WTC11 (cell line): ENCODE measurements at places on chromosomes 12 and 14.

DNA sequence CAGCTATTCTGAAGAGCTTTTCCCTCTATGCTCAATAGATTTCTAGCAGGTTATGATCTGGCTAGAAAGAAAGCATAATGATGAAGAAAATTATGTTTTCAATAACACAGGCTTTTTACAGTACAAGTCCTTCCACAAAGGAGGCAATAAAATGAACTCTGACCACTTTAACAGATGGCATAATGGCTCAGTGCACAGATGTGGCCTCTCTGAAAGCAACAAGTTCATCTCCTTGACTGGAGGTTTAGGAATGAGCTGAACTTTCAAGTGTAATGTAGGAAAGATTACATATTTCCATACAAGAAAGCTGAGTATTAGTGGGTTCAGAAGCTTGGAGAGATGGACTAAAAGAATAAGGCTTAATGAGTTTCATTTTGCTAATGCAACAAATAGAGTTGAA is 147.4 kb downstream of the EFCAB11 start:
- H3K4me1 ChIP-seq: peaks cover 2% of the 10 kb centered on the region; the same call in 1 of the 2 replicates
- H3K27me3 ChIP-seq: no peaks in the 10 kb centered on the region
- H3K4me3 ChIP-seq: no peak overlapping the region
- no peak for DNase-seq

- H3K36me3 ChIP-seq: no peaks in the 10 kb centered on the region
- H3K4me1 ChIP-seq: peaks cover 13% of the 10 kb centered on the region
- H3K27me3 ChIP-seq: no peaks in the 10 kb centered on the region
- H3K4me3 ChIP-seq: no peak overlapping the region
Observed at GRCh38 chr14:104872469-104873341, 7.6 kb downstream of the CEP170B start.

- no peaks in the 10 kb centered on the region; the same call in 1 of the 2 replicates for H3K36me3 ChIP-seq
- H3K27ac ChIP-seq: no peak overlapping the region; the same call in 1 of the 2 replicates
- H3K4me1 ChIP-seq: peaks cover 2% of the 10 kb centered on the region; the same call in 1 of the 2 replicates
- no peak overlapping the region for H3K4me3 ChIP-seq
- DNase-seq: no peak
Observed at GRCh38 chr12:121738340-121738858, 25.8 kb downstream of the TMEM120B start.

DNA sequence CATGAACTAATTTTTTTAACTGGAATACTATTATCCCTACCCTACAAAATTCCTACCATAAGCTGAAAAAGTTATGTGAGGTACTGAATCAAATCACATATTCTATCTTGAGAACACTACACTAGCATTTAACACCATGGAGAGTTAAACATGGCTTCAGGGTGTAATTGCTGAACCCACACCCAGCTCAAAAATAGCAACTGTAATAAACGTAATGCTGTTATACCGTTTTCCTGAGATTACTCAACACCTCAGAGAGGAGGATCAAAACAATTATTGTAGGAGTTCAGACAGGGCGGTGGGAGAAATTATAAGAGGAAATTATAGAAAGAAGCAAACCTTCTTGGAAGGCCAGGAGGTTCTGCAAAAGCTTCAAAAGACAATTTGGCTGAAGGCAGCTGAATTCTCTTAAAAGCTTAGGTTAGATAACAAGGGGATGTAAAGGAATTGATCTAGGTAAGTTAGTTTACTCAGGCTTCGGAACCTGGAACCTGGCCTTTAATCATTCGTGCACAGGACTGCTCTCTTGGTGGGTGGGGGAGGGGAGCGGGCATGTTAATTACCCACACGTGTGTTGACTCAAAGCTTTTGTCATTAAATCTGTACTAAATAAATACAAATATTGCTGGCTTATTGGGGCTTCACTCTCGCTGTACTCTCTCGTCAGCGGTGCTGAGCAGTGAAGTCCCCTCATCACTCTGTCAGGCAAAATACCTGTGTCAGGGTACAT is 12.1 kb upstream of the IPO8 start:
- H3K4me1 ChIP-seq: no peaks in the 10 kb centered on the region
- peaks cover 49% of the 10 kb centered on the region for H3K36me3 ChIP-seq
- DNase-seq: no peak
- H3K27ac ChIP-seq: no peak overlapping the region
- no peak overlapping the region for H3K4me3 ChIP-seq

GRCh38 chr14:30681752-30682355 is 59.7 kb downstream of the SCFD1 start:
- H3K4me3 ChIP-seq: no peak overlapping the region
- no peak for DNase-seq
- H3K27me3 ChIP-seq: no peaks in the 10 kb centered on the region
- no peaks in the 10 kb centered on the region for H3K4me1 ChIP-seq
- H3K27ac ChIP-seq: no peak overlapping the region

DNA sequence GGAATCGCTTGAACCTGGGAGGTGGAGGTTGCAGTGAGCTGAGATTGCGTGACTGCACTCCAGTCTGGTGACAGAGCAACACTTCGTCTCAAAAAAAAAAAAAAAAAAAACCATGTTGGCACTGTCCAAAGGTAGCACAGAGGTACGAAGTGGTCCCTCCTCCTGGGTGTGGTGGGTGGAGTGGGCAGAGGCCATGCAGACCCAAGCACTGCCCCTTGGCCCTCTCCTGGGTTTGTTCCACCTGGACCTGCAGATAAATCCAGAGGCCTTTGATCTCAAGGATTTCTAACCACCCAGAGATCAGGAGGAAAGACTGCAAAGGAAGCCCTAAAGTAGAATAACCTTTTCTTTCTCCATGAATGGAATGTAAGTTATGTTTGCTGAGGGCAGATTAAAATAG is 8.7 kb upstream of the GALNT6 start:
- H3K4me3 ChIP-seq: no peak overlapping the region
- H3K4me1 ChIP-seq: peaks cover 11% of the 10 kb centered on the region
- DNase-seq: no peak
- H3K27ac ChIP-seq: peak overlapping the region; percentile 4; the same call in 1 of the 2 replicates
- no peaks in the 10 kb centered on the region for H3K36me3 ChIP-seq

DNA sequence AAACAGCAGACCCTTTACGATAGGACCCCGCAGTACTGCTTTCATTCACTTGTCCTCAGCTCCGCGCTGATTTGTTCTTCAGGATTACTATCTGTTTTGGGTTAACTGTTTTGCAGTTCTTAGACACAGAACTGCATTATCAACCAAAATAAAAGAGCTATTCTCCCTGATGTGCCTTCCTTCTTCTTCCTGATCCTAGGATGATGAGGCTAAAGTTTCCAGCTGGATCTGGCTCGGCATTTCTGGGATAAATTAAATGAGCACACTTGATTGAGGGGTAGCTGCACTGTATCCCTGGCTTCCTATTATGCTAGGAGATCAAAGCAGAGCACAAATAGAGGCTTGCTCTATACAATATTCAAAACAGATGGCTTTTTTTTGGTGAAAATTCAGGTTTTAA is 165.7 kb downstream of the FBXL14 start:
- no peaks in the 10 kb centered on the region for H3K36me3 ChIP-seq
- no peak overlapping the region for H3K4me3 ChIP-seq
- no peak overlapping the region for H3K27ac ChIP-seq
- no peak for DNase-seq
- H3K4me1 ChIP-seq: no peaks in the 10 kb centered on the region

DNA sequence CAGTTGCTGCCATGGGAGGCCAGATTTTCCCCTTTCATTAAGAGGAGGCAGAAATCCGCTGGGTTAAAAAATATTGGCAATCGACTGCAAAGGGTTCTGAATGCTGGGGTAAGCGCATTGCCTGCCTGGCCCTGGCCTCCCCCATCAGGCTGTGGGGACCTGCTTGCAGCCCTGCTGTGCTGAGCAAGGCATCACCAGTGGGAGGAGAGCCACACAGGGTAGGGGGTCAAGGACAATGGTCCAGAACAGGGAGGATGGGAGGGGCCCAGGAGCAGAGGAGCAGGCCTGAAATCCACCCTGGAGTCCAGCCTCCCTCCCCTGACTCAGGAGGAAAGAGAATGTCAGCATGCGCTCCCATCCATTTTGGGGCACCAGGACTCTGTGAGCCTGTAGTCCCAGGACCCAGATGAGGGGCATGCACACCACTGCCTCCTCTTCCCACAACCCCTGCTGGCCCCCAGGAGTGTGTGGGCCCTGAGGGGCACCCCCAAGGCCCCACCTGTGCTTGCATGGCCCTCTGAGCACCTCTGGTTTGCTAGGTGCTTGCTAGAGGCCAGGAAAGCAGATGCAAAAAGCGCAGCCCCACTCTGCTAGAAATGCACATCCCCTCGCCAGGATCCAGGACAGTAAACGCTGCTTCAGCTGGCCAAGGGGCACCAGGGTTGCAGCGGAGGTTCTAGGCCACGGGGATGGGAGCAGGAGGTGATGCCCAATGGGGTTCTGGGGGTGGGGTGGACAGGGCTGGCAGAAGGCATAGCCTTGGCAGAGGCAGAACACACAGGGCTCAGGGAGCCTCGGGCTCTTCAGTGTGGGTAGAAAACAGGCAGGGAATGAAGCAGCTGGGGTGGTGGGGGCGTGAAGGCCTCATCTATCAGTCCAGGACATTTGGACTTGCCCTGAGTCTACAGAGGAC is 14.6 kb downstream of the TESC start:
- peaks cover 8% of the 10 kb centered on the region for H3K4me1 ChIP-seq
- H3K4me3 ChIP-seq: no peak overlapping the region
- peak overlapping the region; percentile 36; the same call in 1 of the 2 replicates for H3K27ac ChIP-seq
- no peaks in the 10 kb centered on the region for H3K27me3 ChIP-seq
- no peak for DNase-seq

- H3K27ac ChIP-seq: peak overlapping the region; percentile 0; the same call in 1 of the 2 replicates
- H3K27me3 ChIP-seq: no peaks in the 10 kb centered on the region; the same call in 1 of the 2 replicates
- no peak overlapping the region for H3K4me3 ChIP-seq
- no peaks in the 10 kb centered on the region for H3K36me3 ChIP-seq
- peaks cover 45% of the 10 kb centered on the region for H3K4me1 ChIP-seq
- DNase-seq: no peak
Observed at GRCh38 chr12:26043135-26044006, 81.5 kb downstream of the BHLHE41 start.

DNA sequence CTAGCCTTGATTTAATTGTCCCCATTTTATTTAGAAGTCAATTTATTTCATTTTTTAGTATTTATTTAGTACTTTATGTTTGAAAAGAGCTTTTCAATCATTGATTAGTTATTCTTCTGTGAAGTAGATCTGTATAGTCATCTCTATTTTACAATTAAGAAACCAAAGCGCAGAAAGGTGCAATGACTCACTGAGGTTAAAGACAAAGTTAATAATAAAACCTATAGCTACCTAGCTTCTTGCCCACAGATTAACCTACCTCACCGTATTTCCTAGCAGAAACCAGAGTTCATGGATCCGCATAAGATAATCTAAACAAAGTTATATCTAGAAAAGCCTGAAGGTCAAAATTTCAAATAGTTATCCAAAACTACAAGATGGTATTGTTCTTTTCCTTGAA is 176.4 kb downstream of the GRIN2B start:
- H3K4me3 ChIP-seq: no peak overlapping the region
- no peaks in the 10 kb centered on the region for H3K36me3 ChIP-seq
- no peak for DNase-seq
- H3K27me3 ChIP-seq: peaks cover 27% of the 10 kb centered on the region
- no peak overlapping the region for H3K27ac ChIP-seq

DNA sequence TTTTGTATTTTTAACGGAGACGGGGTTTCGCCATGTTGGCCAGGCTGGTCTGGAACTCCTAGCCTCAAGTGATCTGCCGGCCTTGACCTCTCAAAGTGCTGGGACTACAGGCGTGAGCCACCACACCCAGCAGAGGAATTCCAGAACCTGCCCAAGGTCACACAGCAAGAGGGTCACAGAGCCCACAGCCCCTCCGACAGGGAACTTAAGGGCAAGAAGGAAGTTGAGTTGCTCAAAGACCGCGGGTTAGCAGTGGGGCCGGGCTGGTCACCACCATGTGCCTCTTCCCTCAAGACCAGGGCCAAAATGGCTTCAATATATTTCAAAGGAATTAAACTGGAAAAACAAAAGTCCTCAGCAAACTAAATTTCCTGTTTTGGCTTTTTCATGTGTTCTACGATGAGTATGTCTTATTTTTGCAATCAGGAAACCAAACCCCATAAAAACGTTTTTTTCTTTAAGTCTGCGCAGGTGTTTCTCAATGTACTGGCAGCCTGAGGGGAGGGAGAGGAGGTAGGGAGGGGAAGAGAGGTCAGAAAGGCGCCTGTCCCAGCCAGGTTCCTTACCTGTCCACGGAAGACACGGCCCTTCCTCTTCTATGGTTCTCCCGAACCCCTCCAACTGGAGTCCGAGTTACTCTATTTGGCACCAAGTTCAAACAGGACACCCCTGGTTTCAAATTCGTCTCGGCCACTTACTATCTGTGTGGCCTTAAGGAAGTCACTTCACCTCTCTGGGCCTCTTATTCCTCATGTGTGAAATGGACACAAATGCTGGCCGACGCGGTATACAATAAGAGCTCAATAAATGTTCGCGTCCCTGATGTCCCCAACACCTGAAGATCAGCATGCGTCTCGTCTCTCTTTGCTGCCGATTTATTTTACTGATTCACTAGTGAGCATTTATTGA is 778 bp downstream of the SLC8B1 start:
- H3K4me3 ChIP-seq: peak overlapping the region; percentile 91
- peaks cover 18% of the 10 kb centered on the region for H3K27me3 ChIP-seq
- peaks cover 26% of the 10 kb centered on the region for H3K4me1 ChIP-seq
- DNase-seq: no peak
- peaks cover 15% of the 10 kb centered on the region for H3K36me3 ChIP-seq
- H3K27ac ChIP-seq: no peak overlapping the region

GRCh38 chr12:53626702-53627169 is 554 bp upstream of the ATF7 start:
- H3K4me1 ChIP-seq: peaks cover 31% of the 10 kb centered on the region
- H3K4me3 ChIP-seq: peak overlapping the region; percentile 87
- no peak for DNase-seq
- peak overlapping the region; percentile 95 for H3K27ac ChIP-seq
- peaks cover 4% of the 10 kb centered on the region for H3K27me3 ChIP-seq

DNA sequence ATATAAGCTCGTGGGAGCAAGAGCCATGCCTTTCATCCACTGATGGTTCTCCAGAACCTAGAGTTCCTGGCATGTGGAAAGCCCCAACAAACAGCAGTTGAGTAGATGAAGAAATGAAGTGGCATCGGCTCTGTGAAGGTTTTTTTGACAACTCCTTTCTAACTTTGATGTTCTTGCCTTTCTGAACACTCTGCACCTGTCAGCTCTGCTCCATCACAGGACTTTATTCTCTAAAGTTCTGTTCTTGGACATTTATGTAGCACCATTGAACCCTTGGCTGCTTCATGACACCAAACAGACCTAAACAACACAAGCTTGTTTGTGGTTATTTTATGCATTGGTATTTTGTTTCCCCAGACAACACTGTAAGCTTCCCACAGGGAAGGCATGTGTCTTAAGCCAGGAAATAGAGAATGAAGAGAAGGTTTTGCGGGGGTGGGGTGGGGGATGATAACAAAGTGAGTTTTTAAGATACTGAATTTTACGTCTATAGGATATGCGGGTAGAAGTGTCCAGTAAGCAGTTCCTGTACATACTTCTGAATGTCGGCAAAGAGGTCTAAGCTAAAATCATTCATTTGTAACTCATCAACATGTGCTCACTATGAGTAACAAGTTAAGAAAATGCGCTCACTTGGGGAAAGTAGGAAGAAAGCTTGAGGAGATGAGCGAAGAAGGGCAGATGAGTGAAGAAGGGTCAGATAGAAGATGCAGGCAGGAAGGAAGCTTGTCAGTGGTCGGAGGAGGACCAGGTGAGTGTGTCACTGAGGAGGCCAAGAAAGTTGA is 146.0 kb upstream of the PLEKHG7 start:
- peaks cover 12% of the 10 kb centered on the region; the same call in 1 of the 2 replicates for H3K4me1 ChIP-seq
- H3K27ac ChIP-seq: no peak overlapping the region
- no peaks in the 10 kb centered on the region for H3K36me3 ChIP-seq
- H3K27me3 ChIP-seq: no peaks in the 10 kb centered on the region

- H3K27ac ChIP-seq: no peak overlapping the region
- no peaks in the 10 kb centered on the region for H3K36me3 ChIP-seq
- H3K4me1 ChIP-seq: no peaks in the 10 kb centered on the region
- no peaks in the 10 kb centered on the region for H3K27me3 ChIP-seq
- DNase-seq: no peak
- no peak overlapping the region for H3K4me3 ChIP-seq
Observed at GRCh38 chr14:55851301-55851700, 266.9 kb upstream of the PELI2 start.
